ENCODE measurements at places on chromosomes 11 and 22.

- DNase-seq: no peak
Measured at GRCh38 chr22:20904980-20905355, 12.2 kb upstream of the CRKL start.

- no peak for DNase-seq
Measured at GRCh38 chr22:22818861-22819855, 68.5 kb upstream of the IGLL5 start.

DNA sequence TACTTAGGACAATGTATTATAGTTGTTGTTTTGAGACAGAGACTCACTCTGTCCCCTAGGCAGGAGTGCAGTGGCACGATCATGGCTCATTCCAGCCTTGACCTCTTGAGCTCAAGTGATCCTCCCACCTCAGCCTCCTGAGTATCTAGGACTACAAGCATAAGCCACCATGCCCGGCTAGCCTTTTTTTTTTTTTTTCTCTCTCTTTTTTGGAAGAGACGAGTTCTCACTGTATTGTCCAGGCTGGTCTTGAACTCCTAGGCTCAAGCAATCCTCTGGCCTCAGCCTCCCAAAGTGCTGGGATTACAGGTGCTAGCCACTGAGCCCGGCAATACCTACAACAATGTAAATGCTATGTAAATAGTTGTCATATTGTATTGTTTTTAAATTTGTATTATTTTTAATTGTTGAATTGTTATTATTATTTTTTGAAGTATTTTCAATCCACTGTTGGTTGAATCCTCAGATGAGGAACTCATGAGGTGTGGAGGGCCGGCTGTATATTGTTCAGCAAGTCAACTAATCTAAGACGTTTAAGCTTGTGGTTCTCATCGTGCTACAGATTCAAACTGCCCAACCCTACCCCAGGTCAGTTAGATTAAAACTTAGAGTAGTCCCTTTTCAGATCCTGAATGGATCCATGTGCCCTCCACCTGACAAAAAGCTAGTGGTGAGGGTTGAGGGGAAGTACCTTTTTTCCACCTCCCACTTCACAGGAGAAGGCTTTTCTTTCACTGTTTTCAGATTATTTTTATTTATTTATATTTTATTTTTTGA lies 11.9 kb upstream of the ZNF280A start:
- DNase-seq: no peak

DNA sequence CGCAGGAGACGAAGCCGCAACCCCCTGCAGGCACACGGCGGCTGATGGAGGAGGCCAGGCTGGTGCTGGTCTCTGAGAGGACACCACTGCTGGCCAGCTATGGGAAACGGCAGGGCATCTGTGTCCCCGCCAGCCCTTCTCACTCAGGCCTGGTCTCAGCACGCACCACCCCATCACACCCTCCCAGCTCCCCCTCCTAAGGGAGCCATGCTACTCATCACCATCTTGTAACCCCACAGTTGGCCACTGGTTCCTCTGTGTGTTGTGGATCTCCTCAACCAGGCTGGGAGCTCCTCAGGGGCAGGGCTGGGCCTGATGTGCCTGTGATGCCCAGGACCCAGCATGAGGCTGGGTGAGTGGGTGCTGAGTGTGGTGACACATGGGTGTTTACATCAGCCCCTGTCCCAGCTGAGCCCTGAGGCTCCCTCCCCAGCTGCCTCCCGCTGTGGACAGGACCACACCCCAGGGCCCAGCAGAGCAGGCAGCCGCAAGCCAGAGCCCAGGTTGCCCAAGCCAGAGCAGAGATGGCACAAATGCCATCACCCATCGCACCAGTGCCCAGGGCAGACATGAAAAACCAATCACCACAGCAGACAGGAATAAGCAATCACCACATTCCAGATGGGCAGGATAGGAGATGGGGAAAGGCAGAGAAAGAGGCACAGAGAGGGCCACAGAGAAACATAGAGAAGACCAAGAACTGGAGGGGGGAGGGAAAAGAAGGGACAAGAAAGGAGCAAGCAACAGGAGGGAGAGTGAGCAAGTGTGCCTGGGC lies 8.2 kb downstream of the ARVCF start:
- DNase-seq: no peak

DNA sequence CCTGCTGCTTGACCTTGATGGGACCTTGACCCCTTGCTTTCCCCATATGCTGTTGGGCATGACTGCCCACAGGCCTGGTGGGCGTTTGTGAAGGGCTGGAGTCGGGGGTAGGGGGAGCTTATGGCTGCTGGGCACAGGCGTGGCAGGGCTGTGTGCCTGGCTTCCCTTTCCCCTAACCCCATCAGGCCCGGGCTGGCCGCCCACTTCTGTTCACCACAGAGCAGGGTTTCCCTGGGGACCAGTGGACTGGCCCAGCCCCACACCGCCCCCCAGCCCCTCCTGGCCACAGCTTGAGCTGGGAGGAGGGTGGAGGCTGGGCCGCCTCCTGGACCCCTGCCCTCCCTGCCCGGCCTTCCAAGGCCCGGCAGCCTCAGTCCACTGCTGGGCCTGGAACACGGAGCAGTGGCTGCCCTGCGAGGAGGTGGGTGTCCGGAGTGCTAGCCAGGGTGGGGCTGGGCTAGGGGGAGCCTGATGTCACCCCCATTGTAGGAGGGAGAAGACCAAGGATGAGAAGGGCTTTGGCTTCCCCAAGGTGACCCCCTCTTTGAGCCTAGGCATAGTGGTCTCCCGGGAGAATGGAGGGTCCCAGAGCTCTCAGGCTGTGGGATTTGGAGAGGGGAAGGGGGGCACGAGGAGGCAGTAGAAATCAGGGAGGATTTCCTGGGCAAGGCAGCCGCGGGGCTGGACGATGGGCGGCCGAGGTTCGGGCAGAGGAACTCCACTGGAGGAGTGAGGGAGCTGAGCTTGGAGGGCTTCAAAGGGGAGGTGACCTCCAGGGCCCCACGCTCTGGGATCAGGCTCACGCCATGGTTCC lies at the start of gene AIFM3:
AIFM3 (plus strand) TSS at position 373 of the 814 bp plus-strand sequence. CDS start 690 bp downstream, outside the sequence.
- no peak for DNase-seq

- no peak for DNase-seq
Measured at GRCh38 chr22:19018256-19018655, 82.2 kb upstream of the PRODH start.

- DNase-seq: no peak
Measured at GRCh38 chr11:121367001-121367843, 74.7 kb downstream of the SC5D start.

DNA sequence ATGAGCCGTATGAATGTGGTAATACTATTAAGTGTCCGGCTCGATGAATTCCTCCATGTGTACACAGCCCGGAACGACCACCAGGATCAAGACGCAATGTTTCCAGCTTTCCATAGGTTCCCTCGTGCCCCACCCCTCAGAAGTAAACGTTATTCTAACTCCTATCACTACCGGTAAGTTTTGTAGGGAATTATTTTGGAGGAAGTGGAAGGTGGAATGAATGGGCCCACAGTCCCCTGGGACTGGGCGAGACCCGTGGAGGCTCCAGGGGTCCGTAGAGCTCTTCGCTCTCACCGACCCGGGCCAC lies 720 bp upstream of the FAR1 start:
- DNase-seq: no peak

DNA sequence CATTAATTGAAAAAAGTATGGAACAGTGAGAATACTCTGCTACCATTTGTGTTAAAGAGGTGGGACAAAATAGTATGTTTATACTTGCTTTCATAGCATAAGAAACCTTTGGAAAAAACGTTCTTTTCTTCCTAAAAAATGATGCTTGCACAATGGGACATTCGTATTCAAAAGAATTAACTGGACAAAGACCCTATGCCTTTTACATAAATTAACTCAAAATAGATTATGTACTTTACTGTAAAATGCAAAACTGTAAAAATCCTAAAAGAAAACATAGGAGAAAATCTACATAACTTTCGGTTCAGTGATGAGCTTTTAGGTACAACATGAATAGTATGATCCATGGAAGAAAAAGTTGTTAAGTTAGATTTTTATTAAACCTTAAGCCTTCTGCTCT lies 166.2 kb downstream of the NELL1 start:
- DNase-seq: no peak

- DNase-seq: no peak
Measured at GRCh38 chr11:8218840-8219239, 44.8 kb downstream of the LMO1 start.

DNA sequence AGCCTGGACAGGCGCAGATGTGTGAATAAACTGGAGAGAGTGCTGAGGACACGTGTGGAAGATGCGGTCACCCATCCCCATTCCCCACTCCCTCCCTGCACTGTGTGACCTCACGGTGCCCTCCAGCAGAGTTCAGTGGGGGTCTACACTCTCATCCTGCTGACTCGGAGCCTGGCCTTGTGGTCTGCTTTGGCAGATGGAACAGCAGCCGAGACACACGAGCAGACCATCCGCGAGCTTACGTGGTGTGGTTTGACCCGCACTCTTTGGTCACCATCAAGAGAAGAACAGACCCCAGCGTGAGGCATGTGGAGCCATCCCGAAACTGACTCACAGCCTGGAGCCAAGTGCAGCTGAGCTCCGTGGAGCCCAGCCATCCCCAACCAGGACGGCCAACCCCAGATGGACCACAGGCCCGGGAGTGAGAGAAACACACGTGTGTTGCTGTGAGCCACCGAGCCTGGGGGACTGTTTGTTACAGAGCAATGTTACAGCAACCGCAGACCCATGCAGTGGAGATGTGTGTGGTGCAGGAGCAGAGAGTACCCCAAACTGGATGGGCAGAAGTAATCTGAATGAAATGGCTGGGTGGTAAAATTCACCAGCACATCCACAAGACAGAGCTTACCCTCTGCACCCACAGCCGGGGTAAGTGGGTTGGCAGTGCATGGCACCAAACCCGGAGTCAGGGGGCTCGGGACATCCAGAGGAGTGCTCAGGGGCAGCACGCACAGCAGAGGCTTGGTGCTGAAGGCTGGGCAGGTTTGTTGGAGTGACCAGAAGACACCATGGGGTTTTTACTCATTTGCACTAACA lies 90.7 kb downstream of the RTL6 start:
- no peak for DNase-seq

DNA sequence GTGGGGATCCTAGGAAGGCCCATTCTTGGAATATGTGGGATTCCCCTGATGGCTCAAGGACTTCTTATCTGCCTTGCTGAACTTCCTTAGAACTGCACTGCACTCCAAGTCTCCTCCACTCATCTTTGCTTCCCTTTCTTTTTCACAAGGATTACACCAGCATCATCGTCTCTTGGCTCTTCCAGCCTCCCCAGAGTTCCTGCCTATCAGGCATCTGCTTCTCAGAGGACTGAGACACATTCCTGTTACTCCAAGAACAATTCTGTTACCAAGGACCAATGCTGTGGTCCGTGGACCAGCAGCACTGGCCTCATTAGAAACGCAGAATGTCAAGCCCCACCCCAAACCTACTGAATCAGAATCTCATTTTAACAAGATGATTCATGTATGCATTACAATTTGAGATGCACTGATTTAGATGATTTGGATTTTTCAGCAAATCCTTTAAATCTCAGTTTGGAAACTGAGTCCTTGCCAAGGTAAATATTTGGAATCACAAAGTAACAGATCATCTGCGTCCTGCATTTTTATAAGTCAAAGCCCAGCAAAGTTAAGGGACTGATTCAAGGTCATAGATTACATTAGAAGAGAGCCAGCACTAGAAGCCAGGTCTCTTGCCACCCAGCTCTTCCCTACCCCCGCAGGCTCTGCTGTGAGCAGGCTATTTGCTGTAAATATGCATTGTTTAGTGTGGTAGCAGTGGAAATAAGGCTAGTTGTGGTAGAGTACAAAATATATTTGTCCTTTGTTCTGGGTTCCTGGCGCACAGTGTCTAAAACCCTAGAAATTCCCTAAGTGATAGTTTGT lies 110.9 kb downstream of the SWAP70 start:
- DNase-seq: no peak

- no peak for DNase-seq
Measured at GRCh38 chr22:25845985-25846745, 104.2 kb downstream of the MYO18B start.

GRCh38 chr11:134376150-134376921 lies 35.7 kb downstream of the B3GAT1 start:
- DNase-seq: no peak

DNA sequence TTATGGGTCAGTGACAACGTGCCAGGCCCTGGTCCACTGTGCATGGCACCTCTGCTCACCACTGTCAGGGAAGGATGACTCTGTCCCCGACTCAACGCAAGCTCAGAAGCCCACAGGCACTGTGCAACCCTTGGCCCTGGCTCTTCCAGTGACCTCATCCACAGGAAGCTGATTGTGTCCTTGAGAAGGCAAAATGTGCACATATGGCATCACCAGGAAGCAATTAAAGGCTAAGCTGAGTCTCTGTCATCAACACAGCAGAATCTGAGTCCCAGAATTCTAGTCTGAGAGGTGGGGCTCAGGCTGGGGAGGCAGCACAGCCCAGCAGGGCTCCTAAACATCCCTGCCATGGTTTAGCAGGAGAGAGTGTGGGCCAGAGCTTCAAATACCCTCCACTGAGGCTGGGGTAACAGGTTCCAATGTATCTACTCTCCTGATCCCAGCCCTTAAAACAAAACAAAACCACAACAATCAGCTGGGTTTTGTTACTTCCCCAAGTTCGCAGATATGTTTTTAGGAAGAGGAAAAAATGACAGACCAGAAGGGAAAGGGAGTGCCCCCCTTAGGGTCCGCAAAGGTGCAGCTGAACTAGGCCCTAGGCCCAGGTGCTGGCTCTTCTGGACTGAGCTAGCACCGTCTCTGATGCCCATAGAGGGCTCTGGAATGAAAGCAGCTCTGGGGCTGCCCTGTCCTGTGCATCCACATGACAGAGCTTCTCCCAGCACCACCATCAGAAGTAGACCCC lies 33.5 kb upstream of the GNAZ start:
- no peak for DNase-seq

DNA sequence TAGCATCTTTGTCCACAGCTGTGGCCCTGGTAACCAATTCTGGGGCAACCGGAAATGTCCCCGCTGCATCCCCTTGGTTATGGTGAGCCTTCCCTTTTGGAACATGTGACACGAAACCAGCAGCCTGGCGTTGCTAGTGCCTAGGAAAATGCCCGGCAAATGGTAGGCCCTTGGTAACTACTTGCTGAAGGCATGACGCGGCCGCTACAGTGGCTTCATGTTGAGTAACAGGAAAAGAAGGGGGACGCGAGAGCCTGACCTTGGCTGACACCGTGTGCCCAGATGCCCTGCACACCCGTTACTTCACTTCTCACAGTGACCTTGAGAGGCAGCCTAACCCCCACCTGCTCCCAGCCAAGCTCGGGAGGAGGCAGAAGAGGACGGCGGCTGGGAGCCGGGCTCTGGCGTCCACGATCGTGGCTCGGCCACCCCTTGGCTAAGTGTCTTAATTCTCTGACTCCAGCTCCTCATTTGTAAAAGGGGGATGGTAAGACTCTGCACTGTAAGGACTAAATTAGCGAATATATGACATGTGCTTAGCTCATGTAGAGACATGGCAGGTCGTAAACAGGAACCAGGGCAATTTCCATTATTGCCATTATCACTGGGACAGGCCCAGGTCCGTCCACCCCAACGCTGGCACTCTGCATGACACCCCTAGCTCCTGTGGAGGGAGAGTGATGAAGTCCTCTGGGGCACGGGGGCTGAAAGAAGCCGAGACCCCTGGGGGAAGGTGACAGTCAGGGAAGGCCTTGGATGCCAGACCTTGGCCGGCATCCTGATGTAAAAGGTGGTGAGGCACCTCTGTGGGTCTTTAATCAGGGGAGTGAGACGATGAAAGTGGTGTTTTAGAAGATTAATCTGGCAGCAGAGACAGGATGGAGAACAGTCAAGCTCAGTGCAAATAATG lies 18.9 kb downstream of the IFT27 start:
- no peak for DNase-seq

- DNase-seq: no peak
Measured at GRCh38 chr22:33544707-33545106, 375.6 kb downstream of the LARGE1 start.
